NCI-H1105 (cell line): ENCODE measurements at places on chromosomes 13 and 19.
A peak's percentile ranks its signal among the peaks of the same experiment; 100 is the strongest.

DNA sequence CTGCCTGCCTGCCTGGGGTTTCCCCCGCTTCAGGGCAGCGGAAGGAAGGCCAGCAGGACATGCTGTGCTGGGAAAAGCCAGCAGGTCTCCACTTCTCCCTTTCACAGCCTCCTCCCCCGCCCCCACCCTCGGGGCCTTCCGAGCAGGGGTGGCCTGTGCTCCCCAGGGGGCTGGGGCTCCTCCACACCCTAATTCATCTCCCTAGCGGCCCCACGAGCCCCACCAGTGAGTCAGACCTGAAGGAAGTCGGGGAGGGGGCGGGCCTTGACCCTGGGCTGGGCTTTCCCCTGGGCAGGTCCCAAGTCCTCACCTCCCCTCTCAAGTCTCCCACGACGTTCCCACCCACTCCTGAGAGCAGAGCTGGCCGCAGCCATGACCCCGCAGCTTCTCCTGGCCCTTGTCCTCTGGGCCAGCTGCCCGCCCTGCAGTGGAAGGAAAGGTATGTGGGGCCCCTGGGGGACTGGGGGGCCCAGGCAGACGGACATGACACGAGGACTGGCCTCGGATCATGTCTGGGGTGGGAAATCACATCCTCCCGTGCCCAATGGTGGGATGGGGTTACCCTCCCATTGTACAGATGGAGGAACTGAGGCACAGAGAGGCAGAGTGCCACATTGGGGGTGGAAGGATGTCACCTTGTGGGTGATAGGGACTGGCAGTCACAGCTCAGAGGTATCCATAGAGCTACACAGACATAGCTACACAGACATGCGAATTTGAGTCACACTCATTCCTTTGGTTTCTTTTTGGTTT lies at the start of gene EBI3:
Gene EBI3, plus strand, starts transcription at position 345 of the 753 bp plus-strand sequence. Its CDS starts 28 bp downstream, at position 373.
- no peak for DNase-seq

GRCh38 chr13:97495678-97496077 lies 61.7 kb downstream of the RAP2A start:
- DNase-seq: no peak

DNA sequence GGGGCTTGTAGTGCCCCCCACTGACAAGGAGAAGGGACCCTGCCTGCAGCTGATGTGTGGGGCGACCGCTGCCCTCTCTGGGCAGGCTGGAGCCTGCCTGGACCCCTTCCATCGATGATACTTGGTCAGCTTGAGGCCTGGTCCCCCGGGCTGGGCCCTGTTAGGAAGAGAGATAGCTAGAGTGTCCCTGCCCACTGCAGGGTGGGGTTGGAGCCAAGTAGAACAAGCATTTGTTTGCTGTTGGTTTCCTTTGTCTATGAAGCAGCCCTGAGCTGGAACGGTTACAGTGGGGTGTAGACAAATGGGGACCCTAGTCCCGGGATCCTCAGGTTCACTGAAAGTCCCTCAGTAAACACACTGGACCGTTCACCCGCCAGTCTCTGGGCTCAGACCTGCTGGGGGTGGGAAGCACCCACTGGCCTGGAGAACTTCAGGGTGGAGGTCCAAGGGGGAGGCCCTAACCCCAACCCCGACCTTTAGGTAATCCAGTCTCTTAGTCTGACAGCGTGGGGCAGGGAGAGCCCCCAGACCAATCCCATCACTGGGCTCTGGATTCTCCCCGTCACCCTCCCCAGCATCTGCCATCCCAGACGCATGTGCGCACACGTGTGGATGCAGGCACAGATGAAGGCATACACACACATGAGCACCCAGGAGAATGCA lies 204.8 kb upstream of the ZNF536 start:
- DNase-seq: no peak

DNA sequence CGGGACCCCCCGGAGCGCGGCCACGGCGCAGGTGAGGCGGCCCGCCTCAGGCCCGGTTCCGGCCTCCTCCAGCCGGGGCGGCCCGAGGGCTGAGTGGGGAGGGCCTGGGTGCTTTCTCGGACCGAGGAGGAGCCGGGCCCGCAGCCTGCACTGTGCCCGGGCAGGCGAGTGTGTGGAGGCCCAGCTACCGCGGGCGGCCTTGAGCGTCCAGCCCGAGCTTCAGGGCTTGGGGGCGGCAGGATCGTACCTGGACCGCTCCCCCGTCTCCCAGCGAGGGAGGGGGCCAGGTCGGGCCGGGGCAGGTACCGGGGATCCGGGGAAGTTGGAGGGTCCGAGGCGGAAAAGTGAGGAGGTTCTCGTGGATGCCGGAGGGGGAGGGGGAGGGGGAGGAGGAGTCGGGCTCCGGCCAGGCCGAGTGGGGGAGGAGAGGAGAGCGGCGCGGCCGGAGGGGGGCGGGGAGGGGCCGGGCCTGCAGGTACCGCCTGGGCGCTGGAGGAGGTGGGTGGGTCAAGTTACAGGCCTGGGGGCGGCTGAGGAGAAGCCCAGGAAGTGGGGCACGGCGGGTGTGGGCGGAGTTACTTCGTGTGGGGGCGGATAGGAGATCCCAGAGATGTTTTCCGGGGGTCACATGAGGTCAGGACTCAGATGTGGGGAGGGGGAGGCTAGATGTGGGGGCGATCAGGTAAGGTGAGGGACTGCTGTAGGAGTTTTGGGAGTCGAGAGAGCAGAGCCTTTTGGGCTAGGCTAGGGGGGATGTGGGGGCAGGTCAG lies 545 bp downstream of the NACC1 start:
- peak; percentile 45 for DNase-seq

DNA sequence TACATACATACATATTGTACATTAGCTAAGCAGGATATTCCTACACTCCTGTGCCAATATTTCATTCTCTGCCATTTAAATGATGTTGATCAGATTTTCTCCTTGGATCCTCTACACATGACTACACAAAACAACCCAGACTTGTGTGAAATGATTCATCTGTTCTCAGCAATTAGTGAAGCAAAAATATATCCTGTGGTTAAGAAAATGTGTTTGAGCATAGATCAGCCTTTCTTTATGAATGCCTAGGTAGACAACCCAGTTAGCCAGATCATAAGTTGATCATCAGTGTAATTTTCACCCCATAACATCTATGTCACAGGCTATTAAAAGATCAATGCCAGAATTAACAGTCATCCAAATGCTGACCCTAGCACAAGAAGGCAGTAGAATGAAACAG lies 275.2 kb upstream of the EDNRB start:
- DNase-seq: no peak

- DNase-seq: no peak
Measured at GRCh38 chr13:110925023-110925612, 10.2 kb upstream of the ANKRD10 start.

- no peak for DNase-seq
Measured at GRCh38 chr13:66899955-66900354, 330.2 kb downstream of the PCDH9 start.
